ENCODE measurements at places on chromosomes 11 and 22.

GRCh38 chr22:37319469-37319868, 37.2 kb downstream of the CYTH4 start:
- no peak for DNase-seq

GRCh38 chr11:126880872-126881271, 119.7 kb downstream of the KIRREL3 start:
- DNase-seq, result no peak

DNA sequence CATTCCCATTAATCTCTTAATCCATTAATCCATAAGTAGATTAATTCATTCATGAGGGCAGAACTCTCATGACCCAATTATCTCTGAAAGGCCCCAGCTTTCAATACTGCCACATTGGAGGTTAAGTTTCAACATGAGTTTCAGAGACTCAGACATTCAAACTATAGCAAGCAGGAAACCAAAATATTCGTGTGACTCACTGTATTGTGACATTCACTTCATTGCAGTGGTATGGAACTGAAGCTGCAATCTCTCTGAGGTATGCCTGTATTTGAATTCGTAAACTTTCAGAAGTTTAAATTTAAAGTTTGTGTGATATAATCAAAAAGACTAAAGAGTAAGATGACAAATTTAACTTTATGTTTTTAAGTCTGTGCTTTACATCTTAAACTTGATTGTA, 2.9 kb upstream of the OR52J3 start:
- no peak for DNase-seq

DNA sequence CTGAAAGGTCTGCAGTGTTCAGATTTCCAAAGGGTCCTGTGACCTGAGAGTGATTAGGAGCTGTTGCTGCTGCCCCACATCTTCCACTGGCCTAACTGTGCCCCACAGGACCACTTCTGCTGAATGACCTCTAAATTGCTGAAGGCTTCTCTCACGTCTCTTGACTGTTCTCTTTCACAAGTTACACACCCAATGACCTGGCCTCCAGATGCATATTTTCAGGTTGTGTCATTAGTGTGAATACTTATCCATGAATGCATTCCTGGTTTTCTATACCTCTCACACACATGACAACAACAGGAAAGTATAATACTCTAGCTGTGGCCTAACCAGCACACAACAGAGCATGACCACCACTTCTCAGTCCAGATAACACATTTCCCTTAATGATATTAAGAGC, 15.4 kb downstream of the PRR14L start:
- DNase-seq, result no peak

GRCh38 chr11:126840201-126840886, 160.2 kb downstream of the KIRREL3 start:
- DNase-seq, result no peak

GRCh38 chr22:36048911-36049677, 20.5 kb upstream of the RBFOX2 start:
- no peak for DNase-seq

Data from Kasumi-1 (cell line).